ENCODE measurements at places on chromosomes 12 and 14.

GRCh38 chr14:51852541-51852940 is 7.9 kb upstream of the GNG2 start:
- no peak for DNase-seq

- no peak for DNase-seq
These were observed 98.0 kb downstream of the MYRFL start for GRCh38 chr12:69922999-69923398.

- DNase-seq, result no peak
These were observed 769 bp upstream of the EMP1 start for GRCh38 chr12:13195785-13196129.

- DNase-seq, result no peak
These were observed 191.2 kb upstream of the KRR1 start for GRCh38 chr12:75702477-75703093.

- no peak for DNase-seq
These were observed 482.2 kb downstream of the SLC16A7 start for GRCh38 chr12:60078026-60078425.

- no peak for DNase-seq
These were observed 161.7 kb downstream of the BTG1 start for GRCh38 chr12:91983935-91984334.

DNA sequence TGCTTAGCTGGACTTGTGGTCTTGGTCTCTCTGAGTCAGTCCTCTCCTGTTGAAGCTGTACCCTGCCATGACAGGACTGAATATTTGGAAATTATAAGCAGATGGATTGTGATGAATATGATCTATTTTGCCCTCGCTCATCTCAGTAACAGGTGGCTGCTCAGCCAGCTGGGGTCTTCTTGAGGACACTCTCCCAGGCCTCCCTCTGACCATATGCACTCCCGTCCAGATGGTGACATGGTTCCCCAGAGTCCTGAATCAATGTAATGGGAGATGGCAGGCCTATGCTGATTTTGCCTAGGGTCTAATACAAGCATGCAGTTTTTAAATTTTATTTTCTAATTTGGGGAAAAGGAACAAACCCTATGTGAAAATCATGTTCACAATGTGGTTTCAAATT is 63.1 kb upstream of the TRHDE start:
- no peak for DNase-seq

DNA sequence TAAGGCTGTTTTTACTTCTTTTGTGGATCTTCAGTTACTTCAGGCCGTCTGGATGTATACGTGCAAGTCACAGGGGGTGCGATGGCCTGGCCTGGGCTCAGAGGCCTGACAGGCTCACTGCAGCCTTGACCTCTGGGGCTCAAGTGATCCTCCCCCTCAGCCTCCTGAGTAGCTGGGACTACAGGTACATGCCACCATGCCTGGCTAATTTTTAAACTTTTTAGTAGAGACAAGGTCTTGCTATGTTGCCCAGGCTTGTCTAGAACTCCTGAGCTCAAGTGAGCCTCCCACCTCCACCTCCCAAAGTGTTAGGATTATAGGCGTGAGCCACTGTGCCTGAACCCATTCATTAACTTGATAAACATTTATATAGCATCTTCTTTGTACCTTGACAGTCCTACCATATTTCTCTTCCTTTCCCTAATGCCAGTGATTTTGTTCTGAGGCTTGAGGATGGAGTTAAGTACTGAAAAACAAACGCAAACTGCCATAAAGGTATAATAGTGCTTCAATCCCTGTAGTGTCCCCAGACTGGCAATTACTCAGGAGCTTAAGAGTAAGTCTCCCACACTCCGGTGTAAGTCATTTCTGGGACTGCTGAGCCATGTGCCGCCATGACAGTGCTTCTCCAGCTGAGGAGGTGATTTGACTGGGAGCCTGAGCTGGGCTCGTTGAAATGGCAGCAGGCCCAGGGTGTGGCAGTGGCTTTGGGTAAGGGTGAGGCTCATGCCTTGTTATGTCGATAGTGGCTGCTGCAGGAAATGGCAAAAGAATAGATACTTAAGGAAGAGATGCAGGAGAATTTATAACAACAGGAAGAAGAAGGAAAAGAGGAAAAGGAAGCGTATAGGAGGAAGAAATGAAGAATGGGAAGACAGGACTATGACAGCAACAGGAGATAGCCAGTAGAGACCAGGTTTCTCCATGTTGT is 43.7 kb upstream of the HECTD1 start:
- DNase-seq, result no peak

DNA sequence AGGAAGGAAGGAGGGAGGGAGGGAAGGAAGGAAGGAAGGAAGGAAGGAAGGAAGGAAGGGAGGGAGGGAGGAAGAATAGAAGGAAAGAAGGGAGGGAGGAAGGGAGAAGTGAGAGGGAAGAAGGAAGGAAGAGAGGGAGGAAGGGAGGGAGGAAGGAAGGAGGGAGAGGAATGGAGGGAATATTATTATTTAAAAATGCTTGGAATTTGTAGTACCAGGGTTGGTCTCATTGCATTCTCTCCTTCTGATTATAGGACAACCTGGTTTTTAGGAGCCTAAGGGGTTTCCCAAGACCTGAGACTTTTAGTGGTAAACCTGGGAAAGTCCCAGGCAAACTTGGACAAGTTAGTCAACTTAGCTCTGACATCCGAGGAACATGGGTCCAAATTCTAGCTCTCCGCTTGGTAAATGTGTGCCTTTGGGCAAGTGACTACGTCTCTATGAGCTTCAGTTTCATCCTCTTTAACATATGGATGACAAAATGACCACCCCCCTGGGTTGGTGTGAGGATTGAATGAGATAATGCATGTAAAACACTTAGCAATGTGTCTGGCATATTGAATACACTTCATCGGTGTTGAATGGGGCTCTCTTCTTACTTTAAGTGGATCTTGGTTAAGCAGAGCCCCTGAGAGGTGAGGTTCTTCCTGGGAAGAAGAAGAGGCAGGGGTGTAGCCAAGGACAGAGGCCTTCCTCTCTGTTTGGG is 690.7 kb upstream of the TBX3 start:
- no peak for DNase-seq

GRCh38 chr14:42428996-42429395 is 822.3 kb downstream of the LRFN5 start:
- DNase-seq, result no peak

- DNase-seq, result peak; percentile 66
These were observed 5.2 kb upstream of the ITGA5 start for GRCh38 chr12:54424224-54424623.

- no peak for DNase-seq
These were observed 59.6 kb downstream of the FBXO33 start for GRCh38 chr14:39372656-39373055.

DNA sequence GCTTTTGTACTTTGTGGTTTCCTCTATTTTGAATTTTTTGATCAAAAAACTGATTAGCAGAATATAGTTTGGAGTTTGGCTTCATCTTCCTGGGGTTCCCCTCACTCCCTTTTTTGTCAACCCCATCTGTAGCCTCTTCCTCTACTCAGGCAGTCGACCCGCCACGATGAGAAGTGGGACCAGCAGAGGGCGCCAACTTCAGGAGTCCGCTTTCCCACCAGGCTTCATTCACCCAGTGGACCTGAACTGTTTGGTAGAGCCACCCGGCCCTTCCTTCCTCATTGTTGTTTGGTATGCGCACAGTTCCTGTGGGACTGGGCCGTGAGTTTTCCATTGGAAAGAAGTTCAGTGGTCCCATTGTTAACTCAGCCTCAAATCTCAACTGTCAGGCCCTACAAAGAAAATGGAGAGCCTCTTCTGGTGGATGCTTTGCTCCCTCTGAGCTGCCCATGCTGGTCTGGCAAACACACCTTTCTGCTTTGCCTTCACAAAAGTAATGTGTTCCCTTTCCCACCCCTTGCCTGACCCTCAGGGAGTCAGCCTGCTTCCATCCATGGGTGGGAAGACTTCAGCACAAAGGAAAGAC is 21.7 kb downstream of the TMBIM6 start:
- peak; percentile 80 for DNase-seq

GRCh38 chr12:62640910-62641448 is 174.4 kb downstream of the MON2 start:
- DNase-seq, result no peak

GRCh38 chr14:90661866-90662265 is 154.4 kb downstream of the TTC7B start:
- DNase-seq, result no peak

DNA sequence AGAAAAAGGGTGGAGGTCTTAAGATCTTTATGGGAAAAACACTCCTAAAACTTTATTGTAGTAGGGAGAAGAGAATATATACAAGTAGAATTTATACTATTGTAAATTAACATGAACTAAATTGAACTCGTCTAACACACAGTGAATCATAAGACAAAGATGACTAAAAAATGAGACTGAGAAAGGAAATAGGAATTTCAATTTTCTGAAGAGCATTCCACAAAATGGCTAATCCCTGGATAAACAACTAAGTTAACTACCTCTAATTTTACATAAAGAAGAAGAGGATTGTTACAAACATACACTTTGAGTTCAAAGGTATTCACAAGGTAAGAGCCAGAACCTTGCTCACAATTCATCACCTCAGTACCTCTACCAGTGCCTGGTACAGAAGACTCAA is 2.0 kb downstream of the MAP4K5 start:
- no peak for DNase-seq

GRCh38 chr14:44388306-44388705 is 118.8 kb downstream of the FSCB start:
- DNase-seq, result no peak

DNA sequence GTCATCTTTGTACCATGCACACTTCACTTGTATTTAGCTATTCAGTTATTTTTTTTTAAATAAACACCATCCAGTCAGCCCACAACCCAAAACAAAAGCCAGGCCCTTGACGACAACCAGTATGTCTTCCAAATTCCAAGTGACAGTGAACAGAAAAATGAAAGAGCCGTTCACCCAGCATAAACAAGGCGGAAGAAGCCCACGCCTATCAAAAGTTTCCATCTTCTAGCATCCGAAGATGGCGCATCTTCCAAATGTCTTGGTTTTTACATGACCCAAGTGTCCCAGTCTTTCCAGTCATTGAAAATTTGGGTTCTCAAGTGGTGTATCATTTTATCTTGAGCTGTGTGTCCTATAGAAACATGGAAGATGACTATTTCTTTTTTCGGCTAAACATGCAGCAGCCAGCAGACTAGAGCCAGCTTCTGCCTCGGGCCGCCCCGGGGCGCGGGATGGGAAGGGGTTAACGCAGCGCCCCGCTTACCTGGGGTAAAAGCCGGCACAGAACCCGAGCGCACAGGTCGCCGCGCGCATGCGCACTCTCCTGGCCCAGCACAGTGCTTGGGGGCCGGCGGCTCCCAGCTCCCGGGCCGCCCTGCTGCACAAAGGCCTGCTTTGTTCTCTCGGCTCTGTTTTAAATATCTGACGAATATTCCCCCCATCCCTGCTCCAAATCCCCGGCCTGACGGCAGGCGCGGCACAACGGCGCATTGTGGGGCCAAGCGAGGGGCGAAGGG is 164.8 kb downstream of the ZFP36L1 start:
- DNase-seq, result no peak

DNA sequence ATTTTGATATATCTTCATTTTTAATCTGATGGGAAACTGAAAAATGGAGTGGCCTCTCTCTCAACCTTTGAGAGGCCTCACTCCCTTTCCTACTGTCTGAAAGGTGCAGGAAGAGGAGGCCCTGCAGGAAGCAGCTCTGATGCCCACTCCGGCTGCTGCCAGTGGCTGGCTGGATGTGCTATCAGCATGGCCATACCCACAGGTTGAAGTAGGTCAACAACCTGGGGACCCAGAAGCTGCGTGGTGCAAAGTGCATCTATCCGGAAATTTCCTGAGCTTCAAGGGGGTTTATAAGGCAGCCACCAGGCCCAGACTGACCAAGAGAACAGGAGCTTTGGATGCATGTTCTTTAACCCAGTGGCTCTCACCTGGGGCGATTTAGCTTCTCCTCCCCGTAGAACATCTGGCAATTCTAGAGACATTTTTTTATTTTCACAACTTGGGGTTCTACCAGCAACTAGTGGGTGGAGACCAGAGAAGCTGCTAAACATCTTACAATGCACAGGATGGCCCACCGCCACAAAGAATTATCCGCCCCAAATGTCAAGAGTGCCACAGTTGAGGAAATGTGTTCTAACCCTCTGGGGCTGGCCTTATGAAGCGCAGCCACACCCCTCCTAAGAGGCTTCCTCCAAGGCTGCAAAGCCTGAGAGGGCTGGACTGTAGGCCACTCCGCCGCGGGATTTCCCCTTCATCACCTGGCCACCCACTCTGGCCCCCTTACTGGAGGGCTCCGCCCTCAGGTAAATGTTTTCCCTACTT is 8.2 kb upstream of the BATF start:
- no peak for DNase-seq

DNA sequence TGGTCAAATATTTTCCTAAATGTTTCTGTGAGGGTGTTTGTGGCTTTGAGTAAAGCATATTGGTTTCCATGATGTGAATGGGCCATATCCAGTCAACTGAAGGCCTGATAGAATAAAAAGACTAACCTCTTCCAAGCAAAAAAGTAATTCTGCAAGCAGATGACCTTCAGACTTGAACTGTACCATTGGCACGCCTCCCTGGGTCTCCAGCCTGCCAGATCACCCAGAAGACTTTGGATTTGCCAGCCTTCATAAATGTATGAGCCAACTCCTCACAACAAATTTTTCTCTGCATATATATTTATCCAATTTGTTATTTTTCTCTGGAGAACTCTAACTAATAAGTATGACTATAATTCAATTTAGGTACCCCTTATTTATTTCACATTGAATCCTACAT is 190.3 kb downstream of the KIF21A start:
- DNase-seq, result no peak

GRCh38 chr12:116122628-116123027 is 154.9 kb downstream of the MED13L start:
- DNase-seq, result no peak

DNA sequence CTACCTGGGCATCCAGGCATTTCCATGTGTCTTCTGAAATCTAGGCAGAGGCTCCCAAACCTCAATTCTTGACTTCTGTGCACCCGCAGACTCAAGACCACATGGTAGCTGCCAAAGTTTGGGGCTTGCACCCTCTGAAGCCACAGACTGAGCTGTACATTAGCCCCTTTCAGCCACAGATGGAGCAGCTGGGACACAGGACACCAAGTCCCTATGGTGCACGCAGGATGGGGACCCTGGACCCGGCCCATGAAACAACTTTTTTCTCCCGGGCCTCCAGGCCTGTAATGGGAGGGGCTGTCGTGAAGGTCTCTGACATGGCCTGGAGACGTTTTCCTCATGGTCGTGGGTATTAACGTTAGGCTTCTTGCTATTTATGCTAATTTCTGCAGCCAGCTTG is 330.0 kb downstream of the RERGL start:
- no peak for DNase-seq
